ENCODE measurements at places on chromosomes 5 and 9.

DNA sequence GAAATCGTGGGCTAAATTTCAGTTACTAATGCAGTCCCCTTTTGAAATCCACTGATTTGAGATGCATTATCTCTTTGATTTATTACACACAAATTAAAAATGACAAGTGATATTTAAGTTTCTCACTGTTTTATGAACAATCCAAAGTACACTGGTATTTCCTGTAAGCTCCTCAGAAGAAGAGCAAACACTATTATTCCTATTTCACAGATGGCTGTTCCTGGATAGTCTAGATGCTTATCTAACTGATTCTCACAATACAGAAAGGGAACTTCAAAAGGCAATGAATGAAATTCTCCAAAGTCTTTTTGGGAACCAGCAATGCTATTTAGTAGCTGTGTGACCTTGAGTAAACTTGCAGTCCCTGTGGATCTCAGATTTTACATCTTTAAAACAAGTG lies 404.7 kb upstream of the DAB2 start:
- no peak for DNase-seq

DNA sequence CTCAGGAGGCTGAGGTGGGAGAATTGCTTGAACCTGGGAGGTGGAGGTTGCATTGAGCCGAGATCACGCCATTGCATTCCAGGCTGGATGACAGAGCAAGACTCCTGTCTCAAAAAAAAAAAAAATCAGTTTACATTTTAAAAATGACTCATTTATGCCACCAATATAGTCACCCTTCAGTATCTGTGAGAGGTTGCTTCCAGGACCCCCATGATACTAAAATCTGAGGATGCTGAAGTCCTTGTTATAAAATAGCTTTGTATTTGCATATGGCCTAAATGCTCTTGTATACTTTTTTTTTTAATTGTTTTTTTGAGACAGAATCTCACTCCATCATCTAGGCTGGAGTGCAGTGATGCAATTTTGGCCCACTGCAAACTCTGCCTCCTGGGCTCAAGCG lies 5.8 kb downstream of the OCLN start:
- DNase-seq: no peak

DNA sequence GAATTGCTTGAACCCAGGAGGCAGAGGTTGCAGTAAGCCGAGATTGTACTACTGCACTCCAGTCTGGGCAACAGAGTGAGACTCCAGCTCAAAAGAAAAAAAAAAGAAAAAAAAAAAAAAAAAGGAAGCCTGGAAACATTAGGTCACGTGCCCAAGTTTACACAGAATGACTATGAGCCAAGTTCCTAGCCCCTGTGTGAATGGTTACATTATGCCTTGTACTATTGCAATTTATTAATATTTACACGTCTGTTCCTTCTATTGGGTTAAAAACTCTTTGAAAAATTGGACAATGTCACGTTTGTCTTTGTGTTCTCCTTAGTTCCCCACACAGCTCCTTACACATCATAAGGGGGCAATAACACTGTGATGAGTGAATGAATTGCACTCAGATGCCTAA lies 33.5 kb upstream of the SLC28A3 start:
- no peak for DNase-seq

- DNase-seq: peak; percentile 56
Observed at GRCh38 chr9:14344941-14345353, 31.0 kb upstream of the NFIB start.

DNA sequence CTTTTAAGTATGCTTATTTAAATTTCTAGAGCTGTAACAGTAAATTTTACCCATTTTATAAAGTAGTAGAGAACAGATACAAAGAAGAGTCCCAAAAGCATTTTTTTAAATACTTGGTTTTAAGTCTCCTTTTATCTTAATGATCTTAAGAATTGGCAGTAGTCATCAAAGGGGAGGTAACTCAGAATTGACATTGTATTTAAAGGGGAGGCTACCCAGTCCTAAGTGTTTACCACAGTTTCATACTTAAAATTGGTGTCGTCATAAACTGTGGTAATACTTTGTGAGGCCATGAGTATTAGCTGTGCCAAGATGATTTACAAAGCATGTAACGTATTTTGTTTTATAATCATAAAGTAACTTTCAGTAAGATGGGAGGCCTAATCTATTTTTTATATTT lies 14.8 kb downstream of the SLC25A46 start:
- no peak for DNase-seq

DNA sequence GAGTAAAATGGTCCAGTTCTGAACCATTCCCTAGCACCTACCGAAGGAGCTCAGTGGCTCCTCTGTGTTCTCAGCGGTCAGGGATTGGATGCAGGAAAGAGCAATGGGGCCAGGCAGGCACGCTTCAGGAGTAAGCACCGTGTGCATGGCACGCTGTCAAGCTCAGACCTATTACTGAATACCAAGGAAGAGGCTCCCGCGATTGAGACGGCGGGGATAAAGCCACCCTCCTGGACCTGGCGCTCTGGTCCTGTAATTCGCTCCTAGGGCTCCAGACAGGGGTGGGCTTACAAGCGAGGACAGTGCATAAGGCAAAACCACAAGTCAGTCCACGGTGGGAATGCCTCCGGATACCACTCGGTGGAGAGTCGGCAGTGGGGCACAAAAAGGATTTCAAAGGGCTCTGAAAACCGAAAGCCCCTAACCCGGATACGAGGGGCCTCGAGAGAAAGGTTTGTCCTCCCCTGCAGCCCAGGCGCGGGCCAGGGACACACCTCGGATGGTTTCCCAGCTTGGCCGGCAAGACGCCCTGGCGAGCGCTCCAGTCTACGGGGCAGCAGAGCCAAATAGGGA lies 988 bp downstream of the OXCT1 start:
- peak; percentile 66 for DNase-seq

DNA sequence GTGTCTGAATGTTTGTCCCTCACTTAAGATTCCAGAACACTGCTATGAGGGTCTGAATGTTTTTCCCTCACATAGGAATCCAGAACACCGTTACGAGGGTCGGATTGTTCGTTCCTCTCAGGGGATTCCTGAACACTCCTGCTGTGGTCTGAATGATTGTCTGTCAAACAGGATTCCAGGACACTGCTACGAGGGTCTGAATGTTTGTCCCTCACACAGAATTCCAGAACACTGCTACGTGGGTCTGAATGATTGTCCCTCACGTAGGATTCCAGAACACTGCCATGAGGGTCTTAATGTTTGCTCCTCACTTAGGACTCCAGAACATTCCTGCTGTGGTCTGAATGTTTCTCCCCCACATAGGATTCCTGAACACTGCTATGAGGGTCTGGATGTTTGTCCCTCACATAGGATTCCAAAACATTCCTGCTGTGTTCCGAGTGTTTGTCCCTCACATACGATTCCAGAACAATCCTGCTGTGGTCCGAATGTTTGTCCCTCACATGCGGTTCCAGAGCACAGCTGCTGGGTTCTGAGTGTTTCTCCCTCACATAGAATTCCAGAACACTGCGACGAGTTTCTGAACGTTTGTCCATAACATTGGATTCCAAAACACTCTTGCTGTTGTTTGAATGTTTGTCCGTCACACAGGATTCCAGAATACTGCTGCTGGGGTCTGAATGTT lies 199.5 kb downstream of the FOXD4L6 start:
- DNase-seq: no peak

DNA sequence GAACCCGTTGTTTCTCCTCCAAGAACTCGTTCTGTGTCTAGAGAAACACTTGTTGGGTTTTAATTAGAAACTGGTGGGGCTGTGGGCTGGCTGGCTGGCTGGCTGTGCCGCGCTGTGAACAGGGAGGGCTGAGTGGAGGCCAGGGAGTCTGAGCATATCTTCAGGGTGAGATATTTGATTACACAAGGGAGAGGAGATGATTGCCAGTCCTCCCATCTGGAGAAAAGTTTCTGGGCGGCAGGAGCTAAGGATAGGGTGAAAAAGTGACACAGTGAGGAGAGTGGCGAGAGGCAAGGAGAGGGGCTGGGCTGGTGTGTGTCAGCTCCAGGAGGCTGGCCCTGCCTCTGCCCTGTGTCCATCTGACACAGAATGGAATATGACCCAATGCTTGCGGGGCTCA lies 63.0 kb downstream of the GDNF start:
- DNase-seq: no peak

GRCh38 chr9:122262073-122262472 lies 2.6 kb downstream of the RBM18 start:
- DNase-seq: no peak

DNA sequence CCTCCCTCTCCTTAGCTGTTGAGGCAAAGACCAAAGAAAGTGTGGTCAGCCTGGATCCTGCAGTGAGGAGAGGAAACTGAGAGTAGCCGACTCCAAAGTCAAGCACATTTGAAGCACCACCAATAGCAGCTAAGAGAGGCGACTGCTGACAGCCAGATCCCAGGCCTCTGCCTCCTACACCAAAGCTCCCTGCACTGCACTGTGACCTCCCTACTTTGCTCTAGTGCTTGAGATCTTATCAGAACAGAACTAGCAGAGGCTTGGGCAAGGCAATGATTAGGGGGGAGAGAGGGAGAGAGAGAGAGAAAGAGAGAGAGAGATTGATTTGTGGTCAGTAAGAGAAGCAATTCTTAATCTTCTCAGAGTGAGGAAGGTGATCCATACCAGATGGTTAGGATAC lies 216.3 kb downstream of the CDK5RAP2 start:
- no peak for DNase-seq

DNA sequence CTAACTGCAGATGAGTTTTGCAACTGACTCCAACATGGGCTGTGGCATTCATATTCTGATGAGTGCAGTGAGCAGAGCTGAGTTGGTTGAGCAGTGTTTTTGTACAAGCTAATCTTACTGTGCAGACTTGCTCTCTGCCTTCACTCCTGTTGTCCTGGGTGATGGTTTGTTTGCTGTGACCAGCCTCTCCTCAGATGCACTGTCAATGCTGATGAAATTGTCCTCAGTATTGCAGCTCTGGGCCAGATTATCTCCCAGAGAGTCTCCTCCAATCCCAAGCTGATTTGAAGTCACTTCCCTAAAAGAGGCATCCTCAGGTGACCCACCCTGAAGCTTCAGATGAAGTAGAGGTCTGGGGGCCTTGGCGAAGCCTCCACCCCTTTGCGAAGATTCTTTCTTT lies 581.8 kb downstream of the ACTL7B start:
- DNase-seq: no peak

GRCh38 chr9:129548571-129549135 lies 72.2 kb downstream of the C9orf50 start:
- DNase-seq: no peak

DNA sequence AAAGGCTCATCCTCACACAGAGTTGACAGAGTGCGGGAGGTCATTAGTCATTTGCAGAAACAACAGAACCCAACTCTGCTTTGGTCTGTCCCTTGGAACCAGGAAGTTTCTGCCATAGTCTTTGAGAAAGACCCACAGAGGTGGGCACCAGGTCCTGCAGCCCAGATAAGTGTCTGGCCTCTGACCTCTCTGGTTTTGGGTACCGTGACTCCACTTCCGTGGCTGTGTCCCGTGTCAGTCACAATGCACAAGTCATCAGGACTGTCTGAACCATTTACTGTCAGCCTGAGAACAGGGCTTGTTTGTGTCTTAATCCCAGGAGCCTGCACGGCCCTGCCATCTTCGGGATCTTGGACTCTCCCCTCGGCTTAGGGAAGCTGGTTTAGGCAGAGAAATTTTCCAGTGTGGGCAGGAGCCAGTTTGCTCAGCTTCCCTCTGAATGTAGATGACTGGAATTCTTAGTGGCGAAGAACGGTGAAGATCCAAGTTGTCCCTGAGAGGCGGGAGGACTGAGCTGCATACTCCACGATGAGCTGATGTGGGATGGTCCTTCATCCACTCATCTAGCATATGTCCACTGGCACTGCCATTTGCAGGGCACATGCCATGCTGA lies 11.9 kb downstream of the GSN start:
- DNase-seq: no peak

DNA sequence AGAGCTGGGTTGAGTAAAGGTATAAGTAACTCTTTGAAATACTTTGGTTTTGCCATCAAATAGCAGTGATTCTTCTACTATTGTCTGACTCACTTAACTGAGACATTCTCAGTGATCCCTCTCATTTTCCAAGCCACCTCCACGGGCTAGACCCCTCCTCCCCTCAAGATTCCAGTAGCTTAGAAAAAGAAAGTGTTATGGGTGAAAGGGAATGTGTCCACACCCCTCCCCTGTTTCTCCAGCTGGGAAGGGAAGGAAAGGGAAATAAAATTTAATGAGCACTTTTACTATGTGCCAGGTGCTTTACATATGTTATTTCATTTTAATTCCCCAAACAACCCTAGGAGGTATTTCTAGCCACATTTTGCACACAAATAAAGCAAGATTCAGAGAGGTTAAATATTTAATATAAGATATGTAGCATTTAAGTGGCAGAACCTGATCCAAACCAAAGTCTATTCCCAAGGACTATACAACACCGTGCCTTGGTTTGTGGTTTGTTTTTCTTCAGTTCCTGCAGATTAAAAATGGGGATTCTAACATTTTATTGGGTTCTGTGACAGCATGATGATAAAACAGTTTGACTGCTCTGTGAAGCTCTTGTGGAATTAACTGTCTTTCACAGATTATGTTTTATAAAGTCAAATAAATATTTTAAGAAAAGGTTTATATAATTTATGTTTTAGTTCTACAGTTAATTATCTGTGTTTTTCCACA lies 135.9 kb downstream of the ZSWIM6 start:
- no peak for DNase-seq

GRCh38 chr9:109652971-109653370 lies 127.0 kb upstream of the PALM2AKAP2 start:
- no peak for DNase-seq

DNA sequence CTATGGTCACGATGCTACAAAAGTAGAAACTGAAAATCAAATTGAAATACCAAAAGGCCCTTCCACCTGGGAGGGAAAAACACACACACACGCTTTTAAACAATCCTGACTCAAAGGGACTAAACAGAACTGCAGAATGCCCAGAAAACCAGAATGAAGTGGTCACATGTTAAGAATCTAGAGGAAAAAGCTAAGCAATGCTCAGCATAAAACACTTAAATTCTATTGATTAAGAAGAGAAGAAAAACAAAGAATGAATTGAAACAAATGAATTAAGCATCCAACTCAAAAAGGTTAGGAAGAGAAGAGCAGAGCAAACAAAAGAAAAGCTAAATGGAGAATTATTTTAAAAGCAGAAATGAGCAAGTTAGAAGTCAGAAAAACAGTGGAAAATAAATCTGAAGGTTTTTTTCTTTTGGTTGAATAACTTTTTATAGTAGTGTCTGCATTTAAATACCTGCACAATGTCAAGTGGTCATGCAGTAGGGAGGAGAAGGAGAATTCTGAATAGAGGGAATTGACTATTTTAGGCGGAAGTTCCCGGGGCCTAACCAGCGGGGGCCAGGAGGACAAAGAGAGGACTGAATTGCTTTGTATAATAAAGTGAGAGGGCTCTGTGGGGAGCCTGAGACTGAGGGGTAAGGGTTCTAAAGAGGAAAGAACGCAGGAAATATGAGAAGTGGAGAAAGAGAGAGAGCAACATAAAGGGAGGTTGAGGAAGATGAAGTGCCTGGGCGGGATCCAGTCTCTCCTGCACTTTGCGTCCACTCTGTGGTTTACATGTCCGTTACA lies 146.8 kb downstream of the ATPSCKMT start:
- no peak for DNase-seq

GRCh38 chr5:95358848-95359247 lies 32.3 kb upstream of the FAM81B start:
- DNase-seq: no peak

- no peak for DNase-seq
Observed at GRCh38 chr5:146947181-146947941, 68.8 kb upstream of the PPP2R2B start.

Data from brain (organoid and tissue), 16 donors.